ENCODE measurements at places on chromosomes 3 and 15. TPM values are rescaled to one million over a fixed set of nuclear protein-coding genes. Genes with fewer than 3 reads are reported as not detected.

The MESP2 gene
- total RNA-seq = 0.13 TPM

The NCKIPSD gene
- 14.3 TPM for total RNA-seq

The MEGF11 gene
- total RNA-seq = not detected

The LSAMP gene
- total RNA-seq = 0.26 TPM

- DNase-seq = no peak
Observed at GRCh38 chr15:60989696-60990095, 239.4 kb downstream of the RORA start.

- no peak for DNase-seq
Observed at GRCh38 chr3:189286188-189286587, 114.4 kb downstream of the TPRG1 start.

DNA sequence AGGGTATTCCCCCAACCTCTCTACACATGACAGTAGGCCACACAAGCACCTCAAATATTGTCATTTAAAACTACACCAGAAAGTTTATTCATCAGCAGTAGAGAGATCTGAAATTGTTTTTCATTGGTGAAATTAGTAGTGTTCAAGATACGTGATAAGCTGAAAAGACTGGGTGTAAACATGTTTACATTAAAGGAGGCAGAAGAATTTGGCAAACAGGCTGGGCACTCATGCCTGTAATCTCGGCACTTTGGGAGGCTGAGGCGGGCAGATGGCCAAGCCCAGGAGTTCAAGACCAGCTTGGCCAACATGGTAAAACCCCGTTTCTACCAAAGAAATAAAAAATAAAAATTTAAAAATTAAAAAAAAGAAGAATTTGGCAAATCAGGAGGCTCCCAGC is 255.6 kb downstream of the FOXP1 start:
- DNase-seq = no peak

DNA sequence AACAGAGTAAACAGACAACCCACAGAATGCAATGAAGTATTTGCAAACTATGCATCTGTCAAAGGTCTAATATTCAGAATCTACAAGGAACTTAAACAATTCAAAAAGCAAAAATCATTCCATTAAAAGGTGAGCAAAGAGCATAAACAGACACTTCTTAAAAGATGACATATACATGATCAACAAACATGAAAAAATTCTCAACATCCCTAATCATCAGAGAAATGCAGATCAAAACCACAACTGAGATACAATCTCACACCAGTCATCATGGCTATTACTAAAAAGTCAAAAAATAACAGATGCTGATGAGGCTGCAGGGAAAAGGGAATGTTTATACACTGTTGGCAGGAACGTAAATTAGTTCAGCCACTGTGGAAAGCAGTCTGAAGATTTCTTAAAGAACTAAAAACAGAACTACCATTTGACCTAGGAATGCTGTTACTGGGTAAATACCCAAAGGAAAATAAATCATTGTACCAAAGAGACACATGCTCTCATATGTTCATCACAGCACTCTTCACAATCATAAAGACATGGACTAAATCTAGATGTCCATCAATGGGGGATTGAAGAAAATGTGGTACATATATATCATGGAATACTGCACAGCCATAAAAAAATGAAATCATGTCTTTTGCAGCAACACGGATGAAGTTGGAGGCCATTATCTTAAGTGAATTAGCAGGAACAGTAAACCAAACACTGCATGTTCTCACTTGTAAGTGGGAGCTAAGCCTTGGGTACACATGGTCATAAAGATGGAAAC is 393.3 kb upstream of the CBLB start:
- DNase-seq = no peak

The STAB1 gene
- total RNA-seq = 0.13 TPM

DNA sequence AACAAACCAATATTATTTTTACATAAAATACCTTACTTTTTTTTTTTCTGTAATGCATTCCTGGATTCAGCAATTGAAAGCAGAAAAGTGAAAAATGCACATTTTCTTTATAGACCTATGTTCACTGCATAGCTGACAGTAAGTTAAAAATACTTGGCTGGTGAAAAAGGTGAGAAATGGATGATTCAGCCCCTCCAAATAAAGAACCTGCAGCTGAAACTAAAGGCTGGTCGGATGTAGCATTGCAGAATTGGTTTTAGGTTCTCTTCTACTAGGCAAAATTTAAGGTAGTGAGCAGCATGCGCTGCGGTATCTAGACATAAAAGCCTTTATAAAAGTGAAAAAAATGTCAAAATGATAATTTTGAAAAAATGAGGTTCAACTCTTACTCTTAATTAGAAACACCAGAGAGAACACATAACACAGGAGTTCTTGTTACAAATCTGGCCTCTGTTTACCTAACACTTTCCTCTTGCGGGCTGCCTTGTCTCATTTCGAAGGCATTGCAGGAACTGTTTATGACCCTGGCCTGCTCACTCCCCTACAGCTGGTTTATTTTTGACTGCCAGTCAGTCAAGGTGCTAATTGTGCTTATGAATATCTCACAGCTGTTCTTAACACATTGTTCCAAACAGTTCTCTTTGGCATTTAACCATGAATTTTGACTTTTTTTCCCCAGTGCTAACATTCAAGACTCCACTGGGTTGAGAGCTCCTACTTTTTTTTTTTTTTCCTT is 455.4 kb upstream of the TBL1XR1 start:
- no peak for DNase-seq

Measured in bronchial epithelial cell (primary cell).